ENCODE measurements at places on chromosomes 1 and 21.

DNA sequence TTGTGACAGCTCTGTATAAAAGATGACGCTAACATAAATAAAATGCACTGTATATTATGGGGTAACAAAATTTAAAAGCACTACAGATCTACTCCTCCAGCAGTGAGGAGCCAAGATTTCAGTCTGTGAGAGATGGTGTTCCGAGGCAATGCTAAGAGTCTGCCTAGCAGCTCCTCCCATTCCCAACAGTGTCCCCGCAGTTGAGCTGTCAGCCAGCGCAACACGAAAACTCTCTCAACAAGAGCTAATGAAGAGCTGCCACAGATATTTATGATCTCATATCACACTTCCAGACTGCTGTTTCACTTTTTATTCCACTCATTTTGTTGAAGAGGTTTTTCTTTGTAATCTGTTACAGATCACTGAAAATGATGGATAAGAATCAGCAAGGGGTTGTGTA lies 53.9 kb upstream of the ESRRG start:
- no peak for DNase-seq

- no peak for DNase-seq
Measured at GRCh38 chr1:70220517-70221237, 503 bp upstream of the SRSF11 start.

GRCh38 chr1:230147253-230148125 lies 80.5 kb downstream of the GALNT2 start:
- DNase-seq, result no peak

DNA sequence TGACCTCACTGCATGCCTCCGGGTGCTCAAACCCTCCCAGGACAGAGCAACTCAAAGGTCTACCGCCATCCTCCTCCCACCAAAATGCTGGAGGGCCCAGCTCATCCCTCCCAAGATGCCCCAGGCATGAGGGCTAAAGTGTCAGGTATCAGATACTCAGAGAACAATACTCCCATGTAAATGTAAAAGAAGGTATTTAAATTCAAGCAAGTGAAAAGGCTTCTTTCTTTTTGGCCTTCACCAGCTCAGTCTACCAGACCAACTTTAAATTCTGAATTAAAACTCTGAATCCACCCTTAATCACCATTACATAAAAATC lies 3.0 kb downstream of the PARP1 start:
- peak; percentile 70 for DNase-seq

DNA sequence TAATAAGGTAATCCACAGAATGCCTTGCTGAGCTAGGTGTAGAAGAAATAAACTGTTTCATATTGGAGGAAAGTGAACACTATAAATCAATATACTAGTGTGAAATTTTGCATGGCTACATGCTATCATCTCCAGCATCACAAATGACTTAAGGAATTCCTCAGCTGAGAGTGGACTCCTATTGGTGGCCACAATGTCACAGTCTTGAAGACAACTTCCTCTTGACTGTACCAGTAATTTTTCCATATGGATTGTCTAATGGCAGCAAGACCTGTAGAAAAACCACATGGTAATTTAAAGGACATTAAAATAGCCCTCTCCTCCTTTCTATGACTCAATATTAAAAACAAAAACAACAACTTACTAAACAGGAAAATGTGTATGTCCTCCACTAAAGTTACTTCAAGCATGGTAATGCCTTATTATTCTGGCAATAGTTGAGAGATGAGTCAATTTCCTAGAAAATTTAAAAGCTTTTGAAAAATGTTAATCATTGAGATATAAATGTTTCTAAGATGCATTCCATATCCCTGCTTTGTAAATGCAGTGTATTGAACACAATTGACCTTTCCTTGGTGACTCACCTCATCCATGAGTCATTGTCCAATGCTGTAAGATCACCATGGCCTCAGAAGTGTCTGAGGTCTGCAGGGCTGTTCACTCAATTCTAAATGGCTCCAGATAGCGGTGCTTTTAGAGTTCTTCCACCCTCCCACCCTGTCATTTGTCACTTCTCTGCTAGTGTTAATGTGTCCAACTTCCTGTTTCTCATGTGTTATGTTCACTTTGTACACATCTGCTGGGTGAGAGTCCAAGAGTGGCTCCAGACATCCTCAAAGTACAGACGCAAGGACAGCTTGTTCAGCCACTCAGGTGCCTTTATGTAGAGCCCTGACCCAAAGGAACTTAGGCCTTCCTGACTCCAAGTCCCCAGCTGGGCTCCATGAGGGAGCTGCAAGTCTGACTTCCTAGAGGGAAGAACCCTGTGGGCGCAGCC lies 32.8 kb upstream of the DNASE2B start:
- DNase-seq, result no peak

- DNase-seq, result no peak
Measured at GRCh38 chr1:162627662-162628296, 4.5 kb upstream of the DDR2 start.

GRCh38 chr1:209323743-209324142 lies 259.8 kb upstream of the CAMK1G start:
- no peak for DNase-seq

- DNase-seq, result no peak
Measured at GRCh38 chr1:109756848-109757521, 6.7 kb downstream of the EPS8L3 start.

- DNase-seq, result no peak
Measured at GRCh38 chr21:45436351-45437065, 31.5 kb downstream of the COL18A1 start.

DNA sequence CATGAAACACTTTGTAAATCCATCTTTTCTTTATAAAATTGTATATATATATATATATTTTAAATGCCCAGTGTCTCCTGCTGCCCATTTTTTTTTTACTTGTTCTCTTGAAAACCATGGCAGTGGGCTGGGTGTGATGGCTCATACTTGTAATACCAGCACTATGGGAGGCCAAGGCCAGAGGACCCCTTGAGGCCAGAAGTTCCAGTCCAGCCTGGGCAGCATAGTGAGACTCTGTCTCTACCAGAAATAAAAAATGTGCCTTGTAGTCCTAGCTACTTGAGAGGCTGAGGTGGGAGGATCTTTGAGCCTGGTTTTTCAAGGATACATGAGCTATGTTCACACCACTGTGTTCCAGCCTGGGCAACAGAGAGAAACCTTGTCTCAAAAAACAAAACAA lies 62.2 kb downstream of the HS2ST1 start:
- DNase-seq, result no peak

DNA sequence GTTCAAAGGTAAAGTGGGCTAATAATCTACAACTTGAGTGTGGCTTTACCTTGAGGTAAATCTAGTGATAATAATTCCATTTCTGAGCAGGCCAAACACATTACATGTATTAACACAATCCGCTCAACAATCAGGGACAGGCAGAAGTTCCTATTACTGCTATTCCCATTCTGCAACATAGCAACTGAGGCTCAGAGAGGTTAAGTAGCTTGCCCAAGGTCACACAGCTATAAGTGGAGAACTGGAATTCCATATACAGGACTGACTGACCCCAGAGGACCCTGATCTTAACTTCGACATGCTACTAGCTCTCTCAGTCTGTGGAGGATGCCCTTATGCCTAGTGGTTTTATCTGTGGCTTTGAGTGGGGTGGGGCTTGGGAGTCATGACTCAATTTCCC lies 110.1 kb downstream of the TRABD2B start:
- DNase-seq, result no peak

- DNase-seq, result no peak
Measured at GRCh38 chr1:245458234-245458633, 303.4 kb downstream of the KIF26B start.

GRCh38 chr1:35499652-35500176 lies 57.5 kb downstream of the KIAA0319L start:
- DNase-seq, result no peak

DNA sequence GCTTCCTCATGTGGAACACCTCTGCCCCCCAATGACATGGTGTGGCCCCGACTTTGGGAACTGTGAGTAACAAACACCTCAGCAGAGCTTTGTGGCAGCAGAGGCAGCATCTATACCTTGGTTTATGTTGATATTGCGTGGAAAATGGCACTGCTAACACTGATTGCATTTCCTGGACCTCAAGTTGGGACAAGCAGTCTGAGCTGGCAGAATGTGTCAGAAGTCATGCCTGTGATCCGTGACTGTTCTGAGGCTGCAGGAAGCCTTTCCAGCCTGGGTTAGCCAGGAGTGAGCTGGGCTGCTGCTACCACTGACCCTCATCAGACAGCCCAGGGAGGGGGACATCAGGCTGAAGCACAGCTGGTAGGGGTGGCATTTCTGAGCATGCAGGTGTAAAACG lies 268.5 kb downstream of the KCNJ6 start:
- DNase-seq, result no peak

- DNase-seq, result peak; percentile 57
Measured at GRCh38 chr1:245688536-245689453, 534.0 kb downstream of the KIF26B start.

- no peak for DNase-seq
Measured at GRCh38 chr1:71930511-71930910, 351.8 kb downstream of the NEGR1 start.

- DNase-seq, result no peak
Measured at GRCh38 chr1:29390491-29391361, 154.4 kb downstream of the PTPRU start.

DNA sequence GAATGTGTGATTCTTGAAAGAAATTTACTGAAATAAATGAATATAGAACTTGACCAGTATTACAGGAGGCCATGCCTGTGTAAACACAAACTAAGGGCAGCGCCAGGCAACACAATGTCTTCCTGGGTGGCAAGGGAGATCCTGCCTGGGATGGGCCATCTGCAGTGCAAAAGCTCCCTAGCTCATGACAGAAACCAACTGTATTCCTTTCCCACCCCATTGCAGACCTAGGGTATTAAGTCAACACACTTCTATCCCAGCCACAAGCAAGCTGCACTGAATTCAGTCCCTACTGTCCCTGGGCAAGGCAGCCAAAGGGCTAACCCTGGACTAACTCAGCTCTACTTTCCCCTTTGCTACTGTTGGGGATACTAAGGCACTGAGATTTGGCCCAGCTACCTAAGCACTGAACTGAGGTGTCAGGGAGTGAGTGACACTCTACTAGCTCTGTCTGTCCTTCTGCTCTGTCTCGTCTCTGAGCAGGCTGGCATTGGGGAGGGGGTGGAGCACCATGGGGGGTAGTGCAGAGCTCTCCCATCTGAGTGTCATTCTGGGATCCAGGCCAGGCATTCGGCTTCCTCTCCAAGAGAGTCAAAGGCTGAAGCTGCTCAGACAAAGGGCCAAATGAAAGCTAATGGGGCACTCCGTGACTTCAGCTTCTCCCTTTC lies 2.5 kb downstream of the INKA2 start:
- DNase-seq, result no peak

DNA sequence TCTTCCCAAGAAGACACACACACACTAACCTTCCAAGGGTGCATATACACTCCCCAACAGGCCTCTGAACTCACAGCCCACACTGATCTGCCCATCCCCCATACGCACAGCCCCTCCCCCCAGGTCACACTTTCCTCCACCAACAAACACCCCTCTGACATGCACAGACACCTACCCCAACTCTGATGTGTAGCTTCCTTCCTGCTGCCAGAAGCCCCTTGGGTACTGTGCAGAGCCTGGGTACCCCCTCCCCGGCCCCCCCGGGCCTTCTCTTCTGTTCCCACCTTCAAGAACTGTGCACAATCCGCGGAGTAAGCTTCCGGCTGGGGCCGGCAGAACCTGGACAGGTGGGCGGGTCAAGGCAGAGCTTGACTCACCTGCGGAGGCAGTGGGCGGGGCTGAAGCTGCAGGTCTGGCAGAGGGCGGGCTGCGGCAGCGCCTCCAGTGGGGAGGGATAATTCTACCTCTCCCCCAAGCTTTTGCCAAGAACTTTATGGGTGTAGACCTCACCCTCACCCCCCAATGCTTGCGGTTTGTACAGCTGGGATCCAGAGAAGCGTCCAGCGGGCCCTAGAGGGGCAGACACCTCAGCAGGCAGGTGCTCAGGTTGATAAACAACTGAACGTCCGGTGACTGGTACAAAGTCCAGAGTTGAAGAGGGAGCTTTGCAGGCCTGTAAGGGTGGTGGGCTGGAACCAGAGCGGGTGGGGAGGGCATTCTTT lies at the start of gene C1orf210:
Gene C1orf210 (minus strand): TSS at position 313 of the 722 bp plus-strand sequence. CDS start 2,311 bp downstream, outside the sequence.
- DNase-seq, result peak; percentile 98

DNA sequence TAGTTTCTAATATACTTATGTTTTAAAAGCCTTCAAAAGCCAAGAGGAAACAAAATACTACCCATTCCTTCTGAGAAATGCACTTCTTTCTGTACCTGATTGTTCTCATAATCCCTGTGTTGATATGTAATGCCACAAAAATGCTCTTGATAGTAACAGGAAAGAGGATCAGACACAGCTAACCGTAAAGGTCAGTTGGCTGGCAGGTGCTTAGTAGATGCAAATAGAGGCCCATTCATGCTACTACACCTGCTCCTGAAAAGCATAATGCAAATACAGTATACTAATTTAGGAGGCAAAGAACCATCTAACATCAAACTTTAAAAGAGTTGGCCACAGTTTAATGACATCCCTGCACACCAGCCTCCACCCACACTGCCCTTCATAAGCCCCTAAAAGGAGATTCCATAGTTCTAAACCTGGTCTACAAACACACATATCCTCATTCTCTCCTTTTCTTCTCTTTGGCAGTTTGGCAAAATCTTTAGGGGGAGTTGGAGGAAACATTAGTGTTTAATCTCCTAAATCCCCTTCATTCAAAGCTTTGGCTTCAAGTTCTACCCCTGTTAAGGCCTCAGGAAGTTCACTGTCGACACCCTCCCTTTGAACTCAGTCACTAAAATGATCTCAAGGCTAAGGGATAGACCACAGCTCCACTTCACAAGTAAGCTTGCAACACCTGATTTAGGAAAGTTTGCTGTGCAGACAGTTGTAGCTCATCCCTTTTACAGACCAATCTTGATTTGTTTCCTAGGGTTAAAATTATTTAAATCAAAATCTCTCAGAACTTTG lies 2.9 kb upstream of the CD46 start:
- DNase-seq, result no peak

All from WTC11 (cell line).